ENCODE measurements at places on chromosomes 2 and 18. TPM values are rescaled to one million over a fixed set of nuclear protein-coding genes. Genes with fewer than 3 reads are reported as not detected.

- no peak for DNase-seq
Measured at GRCh38 chr2:156918410-156918809, 339.1 kb upstream of the GALNT5 start.

DNA sequence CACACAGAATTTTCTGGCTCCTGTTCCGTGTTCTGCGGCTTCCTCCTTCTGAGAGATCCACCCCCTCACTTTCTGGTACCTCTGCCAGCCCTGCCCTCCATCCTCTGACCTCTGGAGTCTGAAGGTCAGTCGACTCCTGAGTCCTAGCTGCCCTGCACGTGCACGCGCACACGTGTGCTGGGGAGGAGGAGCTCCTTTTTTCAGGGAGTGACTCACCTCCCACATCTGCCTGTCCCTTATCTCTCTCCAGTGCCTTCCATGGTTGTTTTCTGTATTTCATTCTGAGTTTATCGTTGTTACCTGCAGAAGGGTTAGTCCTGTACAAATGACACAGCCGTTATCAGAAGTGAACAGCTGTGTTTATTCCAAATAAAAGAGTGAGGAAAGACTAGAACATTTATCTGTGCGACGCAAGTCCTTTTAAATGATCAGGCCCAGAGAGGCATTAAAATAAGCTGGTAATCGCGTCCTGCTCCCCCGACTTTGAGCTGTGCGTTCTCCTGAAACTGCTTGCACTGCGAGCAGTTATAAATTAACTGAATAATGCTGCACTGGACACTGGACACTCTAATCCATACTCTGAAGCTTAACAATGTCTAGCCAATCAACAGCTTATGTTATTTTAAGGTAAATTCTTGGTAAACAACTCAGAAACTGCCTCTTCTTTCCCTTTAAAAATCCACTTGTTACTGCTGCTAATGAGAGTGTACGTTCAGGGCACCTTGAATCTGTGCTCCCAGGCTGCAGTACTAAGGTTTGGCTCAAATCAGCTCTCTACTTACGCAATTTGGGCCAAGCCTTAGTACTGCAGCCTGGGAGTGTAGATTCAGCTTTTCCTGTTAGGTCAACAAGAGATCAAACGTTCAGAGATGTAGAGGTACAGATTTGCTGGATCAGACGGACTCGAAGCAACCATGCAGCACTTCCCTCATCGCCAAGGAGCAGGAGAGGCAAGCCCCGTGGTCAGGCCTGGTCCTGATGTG is 72.5 kb downstream of the GALR1 start:
- no peak for DNase-seq

DNA sequence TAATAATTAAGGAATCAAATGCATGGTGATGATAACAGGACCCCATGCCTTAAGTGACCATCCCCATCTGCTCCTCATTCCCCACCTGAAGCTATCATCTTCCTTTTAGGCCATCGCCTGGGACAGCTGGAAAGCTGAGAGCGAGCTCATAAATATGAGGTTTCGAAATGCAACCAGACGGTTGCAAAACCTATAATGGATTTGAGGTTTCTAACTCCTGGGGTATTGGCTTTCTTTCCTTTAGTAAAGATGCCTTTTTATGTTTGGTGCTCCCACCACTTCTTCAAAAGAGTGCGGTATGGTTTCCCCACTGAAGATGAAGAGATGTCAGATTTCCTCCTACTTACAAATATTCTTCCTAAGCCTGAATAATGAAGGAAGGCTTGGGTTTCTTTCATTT is 1589.5 kb upstream of the PIK3C3 start:
- no peak for DNase-seq

- no peak for DNase-seq
Measured at GRCh38 chr2:21041462-21041861, 2.4 kb downstream of the APOB start.

IKZF2 gene
- total RNA-seq, result 1.8 TPM

GRCh38 chr2:38602136-38602731 is 494 bp downstream of the HNRNPLL start:
- DNase-seq, result no peak

OXER1 gene
- total RNA-seq, result not detected
